ENCODE measurements at places on chromosomes 5 and 9.

DNA sequence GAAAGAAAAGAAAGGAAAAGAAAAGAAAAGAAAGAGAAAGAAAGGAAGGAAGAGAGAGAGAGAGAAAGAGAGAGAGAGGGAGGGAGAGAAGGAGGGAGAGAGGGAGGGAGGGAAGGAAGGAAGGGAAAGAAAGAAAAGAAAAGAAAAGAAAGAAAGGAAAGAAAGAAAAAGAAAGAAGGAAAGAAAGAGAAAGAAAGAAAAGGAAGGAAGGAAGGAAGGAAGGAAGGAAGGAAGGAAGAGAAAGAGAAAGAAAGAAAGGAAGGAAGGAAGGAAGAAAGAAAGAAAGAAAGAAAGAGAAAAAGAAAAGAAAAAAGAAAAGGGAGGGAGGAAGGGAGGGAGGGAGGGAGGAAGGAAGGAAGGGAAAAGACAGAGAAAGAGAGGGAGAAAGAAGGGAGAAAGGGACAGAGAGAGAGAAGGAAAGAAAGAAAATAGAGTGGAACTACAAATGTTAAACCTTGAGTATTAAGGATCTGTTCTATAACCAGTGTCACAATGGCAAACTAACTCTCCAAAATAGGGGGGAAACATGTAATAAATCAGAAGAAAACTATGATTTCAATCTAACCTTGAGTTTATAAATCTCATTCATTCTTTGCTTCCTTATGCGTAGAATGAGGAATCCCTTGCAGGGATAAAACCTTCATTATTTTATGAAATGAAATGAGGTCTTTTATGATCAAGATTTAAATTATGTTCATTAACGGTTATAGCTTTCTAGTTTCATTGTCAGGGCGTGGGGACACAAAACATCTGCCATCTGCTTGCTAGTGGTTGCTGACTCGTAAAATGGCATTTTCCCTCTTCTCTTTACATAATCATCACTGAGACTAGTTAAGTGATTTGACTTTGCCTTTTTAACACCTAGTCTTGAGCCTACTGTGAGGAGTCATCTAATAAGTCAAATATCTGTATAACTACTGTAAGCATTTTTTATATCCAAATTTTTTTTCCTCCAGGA lies 40.7 kb upstream of the RAD23B start:
- no peak for DNase-seq

DNA sequence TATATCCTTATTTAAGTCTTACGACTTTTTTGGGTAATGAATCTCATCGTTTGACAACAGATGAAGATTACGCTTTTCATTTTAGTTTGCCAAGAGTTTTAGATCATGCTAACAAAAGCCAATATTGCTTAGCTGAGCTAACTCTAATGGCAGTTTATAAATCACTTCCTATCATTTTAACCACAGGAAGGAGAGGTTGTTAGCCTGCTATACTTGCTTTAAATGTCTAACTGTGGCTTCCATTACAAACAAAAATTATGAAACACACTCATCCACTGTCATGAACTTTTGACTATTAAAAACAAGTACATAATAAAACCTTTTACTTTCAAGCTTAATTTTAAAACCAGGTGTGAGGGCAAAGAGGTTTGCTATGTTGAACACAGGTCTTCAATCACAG lies 53.7 kb upstream of the ANKH start:
- no peak for DNase-seq

DNA sequence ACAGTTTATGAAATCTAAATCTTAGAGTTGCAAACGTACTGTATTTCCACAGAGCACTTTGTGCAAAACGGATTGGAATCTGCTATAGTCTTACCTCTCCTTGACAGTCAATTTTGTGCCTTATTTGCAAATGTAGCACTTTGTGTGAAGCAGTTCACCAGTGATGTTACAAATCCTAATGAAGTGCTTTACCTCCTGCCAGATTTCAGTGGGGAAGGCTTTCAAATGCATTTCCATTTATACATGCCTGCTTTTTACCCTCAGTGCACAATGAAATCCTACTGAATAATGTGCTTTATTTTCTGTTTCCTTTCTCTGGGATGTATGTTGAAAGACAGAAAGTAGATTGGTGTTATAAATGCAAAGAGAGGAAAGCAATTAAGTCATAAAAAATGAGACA lies 2141.6 kb upstream of the C9orf72 start:
- DNase-seq: no peak

DNA sequence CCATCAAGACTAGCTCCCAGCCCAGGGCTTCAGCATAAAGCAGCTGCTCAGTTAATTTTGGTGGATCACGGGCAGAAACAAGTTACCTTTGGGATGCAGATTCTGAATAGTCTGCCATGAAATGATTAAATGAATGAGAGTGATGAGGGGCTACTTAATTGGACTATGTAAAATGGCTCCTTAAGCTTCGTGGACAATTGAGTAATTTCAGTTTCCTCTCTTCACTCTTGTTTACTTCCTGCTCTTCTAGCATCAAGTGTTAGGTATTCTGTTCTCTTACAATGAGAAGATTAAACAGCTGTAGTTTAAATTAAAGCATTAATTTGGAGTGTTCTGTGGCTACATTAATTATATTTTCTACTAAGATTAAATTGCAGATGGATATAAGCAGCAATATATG lies 28.1 kb downstream of the PIK3R1 start:
- DNase-seq: no peak

DNA sequence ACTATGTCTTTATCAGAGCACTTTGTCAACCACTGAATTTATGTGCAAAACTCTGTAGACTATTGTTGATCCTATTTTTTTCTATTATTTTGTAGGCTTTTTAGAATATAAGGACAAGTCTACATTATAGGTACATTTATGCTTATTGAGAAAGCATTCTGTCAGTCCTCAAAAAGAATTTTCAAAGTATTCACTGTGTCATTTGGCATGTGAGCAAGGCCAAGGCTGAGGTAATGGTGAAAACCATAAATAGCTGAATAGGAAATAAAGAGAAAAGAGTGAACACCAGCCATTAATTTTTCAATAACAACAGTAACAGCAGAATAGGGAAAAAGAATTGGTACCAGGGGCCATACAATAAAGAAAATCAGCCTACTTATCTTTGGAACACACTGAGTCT lies 21.0 kb downstream of the SKIC3 start:
- no peak for DNase-seq

DNA sequence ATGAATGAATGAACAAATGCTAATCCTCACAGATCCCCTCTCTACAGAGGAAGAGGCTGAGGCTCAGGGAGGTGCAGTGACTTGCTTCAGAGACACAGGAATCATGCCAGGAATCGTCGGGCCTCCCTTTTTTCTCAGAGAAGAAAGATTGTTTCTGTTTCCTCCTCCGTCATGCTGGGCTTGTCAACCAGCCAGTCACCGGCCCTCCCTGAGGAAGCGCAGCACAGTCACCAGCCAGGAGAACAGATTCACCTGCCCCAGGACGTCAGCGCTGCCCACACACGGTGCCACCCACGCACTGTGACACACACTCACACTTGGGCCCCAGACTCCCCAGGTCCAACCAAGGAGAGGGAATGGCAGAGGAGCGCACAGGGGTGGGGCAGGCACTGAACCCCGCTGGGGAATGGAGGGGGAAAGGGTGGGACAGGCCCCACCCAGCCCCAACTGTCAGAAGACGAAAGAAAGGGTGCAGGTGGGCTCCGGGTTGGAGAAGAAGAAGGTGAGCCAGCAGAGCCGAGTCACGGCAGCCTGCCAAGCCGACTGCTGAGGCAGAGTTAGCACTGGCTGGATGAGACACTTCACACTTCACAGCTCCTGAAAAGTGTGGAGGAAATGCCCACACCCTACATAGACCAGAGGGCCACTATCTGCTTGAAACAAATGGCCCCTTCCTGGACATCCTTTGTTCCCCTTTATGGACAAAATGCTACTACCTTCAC lies 13.8 kb upstream of the ERGIC1 start:
- no peak for DNase-seq

- DNase-seq: no peak
These were observed 19.4 kb downstream of the USP20 start for GRCh38 chr9:129854588-129855110.

- DNase-seq: no peak
These were observed 157.5 kb downstream of the TRIM32 start for GRCh38 chr9:116844621-116845020.

Data from AG08396 (cell line).